Keratinocyte (primary cell): ENCODE measurements at places on chromosomes 11 and 22.

GRCh38 chr11:130156108-130157022 is 3.2 kb upstream of the ST14 start:
- no peak for DNase-seq

DNA sequence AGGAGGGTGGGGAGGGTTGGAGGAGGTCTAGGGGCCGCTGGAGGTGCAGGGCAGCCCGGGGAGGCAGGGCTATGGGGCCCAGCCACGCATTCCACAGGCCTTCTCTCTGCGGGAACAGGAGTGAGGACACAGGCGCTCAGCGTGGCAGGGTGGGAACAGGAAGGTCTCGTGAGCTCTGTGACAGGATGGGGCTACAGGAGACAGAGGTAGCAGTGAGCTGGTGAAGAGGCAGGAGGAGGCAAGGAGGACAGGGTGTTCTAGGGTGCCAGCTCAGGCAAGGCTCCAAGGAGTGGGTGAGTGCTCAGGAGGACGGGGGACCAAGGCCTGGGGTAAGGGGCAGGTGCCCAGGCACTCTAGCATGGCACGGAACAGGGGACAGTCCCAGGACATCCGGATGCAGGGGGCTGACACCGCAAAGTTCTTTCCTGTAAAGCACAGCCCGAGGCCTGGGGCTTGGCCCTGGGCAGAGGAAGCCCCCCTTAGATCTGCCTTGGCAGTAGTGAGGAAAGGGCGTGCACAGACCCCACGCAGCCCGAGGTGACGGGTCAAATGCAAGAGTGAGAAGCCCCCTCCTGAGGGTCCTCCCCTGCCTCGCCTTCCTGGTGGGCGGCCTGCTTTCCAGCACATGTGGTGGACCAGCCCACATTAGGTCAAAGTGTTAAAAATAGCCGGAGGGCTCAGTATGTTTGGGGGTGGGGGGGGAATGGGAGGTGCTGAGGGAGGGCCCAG is 4.7 kb upstream of the NEAT1 start:
- DNase-seq, result no peak

DNA sequence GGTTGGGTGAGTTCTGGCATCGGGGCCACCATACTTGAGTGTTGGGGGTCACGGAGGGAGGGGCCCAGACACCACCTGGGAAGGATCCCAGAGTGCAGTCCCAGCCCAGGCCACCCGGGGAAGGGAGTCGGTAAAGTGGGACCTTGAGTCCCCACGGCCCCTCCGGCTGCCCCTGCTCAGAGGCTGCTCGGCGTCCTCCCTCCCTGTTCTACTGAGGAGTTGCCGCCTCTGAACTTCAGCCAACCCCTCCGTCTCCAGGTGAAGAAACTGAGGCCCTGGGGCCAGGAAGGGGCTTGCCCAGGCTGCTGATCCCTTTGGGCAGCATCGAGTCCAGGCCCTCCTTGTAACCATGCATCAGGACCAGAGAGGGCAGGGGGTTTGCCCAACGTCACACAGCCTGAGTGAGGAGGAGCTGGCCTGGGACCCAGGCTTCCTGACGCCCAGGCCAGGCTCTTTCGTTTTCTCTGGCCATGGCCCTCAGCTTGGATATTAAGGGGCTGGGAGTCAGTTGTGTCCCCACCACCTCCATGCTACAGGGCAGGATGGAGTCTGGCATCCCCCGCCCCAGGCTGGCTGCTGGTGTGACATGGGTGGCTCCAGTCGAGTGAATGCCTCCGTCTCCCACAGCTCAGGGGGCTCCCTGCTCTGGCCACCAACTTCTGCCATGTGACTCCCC is 1.3 kb downstream of the PARVG start:
- no peak for DNase-seq

DNA sequence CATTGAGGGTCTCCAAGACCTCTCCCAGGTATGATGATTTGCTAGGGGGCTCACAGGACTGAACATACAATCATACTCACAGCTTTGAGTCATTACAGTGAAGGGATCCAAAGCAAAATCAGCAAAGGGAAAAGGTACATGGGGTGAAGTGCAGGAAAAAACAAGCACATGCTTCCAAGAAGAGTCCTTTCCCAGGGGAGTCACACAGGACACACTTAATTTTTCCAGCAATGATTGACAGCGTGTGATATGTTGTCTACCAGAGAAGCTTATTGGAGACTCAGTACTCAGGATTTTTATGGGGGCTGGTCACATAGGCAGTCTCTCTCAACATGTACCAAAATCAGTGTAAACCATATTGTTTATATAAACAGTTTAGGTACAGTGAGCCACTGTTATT is 25.3 kb downstream of the CUL5 start:
- no peak for DNase-seq

DNA sequence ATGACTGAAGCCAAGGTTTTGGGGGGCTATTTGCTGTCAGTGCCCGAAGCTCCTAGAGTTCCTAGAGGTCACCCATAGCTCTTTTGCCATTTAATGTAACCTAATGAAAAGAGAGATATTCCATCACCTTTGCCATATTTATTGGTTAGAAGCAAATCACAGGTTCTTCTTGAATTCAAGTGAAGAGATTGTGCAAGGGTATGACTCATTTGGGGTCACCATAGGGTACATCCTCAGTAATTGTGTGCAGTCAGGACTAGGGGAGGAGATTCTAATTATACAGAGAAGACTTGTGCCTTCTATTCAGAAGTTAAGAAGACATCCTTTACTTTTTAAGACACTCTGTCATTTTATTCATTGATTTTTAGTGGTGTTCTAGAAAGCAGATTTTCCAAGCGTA is 6.9 kb upstream of the PRAME start:
- DNase-seq, result no peak

DNA sequence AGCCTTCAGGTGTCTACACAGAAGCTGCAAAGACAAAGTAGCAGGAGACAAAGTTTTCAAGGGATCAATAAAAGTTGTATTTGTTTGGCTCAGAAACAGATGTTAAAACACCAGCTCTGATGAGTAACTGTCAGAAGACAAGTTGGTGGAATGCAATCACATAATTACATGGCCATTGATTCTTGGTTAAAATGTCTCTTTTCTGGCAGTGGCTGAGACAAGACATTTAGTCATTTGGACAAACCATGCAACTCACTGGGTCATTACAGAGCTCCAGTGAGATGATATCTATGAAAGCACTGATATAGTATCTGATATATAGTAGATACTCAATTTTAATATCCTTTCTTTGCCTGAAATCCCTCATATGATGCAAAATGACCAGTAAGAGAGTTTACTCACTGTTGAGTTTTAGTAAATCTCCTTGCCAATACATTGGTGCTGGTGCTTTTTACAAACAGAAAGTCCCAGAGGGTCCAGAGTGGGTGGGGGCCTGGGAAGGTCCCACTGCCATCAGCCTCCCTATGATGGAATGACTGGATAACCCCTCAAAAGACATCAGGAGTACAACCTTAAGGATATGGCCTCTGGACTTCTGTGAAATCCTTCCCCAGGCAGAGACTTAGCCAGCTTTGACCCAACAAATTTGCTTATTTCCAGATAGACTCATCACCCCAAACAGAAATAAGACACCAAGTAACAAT is 95.0 kb downstream of the SLC1A2 start:
- DNase-seq, result no peak
